ENCODE measurements at places on chromosomes 16 and 17.

- no peak for DNase-seq
These were observed 84.8 kb downstream of the GLG1 start for GRCh38 chr16:74522160-74522559.

GRCh38 chr17:44970136-44970741 lies 2.1 kb upstream of the C1QL1 start:
- DNase-seq = peak; percentile 24

- DNase-seq = no peak
These were observed 56.6 kb upstream of the CCL2 start for GRCh38 chr17:34198519-34198918.

- DNase-seq = no peak
These were observed 269.3 kb upstream of the TBX2 start for GRCh38 chr17:61130330-61130729.

DNA sequence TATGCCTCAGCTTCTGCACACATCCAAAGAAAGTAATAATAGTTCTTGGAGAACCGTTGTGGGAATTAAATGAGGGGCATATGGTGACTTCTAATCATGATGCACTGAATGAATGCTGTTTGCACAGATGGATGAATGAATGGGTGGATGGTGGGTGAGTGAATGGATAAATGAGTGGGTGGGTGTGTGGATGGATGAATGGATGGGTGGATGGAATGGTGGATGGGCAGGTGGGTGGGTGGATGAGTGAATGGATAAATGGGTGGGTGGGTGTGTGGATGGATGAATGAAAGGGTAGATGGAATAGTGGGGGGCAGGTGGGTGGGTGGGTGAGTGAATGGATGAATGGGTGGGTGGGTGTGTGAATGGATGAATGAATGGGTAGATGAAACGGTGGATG lies 44.9 kb upstream of the FOXF1 start:
- DNase-seq = no peak

DNA sequence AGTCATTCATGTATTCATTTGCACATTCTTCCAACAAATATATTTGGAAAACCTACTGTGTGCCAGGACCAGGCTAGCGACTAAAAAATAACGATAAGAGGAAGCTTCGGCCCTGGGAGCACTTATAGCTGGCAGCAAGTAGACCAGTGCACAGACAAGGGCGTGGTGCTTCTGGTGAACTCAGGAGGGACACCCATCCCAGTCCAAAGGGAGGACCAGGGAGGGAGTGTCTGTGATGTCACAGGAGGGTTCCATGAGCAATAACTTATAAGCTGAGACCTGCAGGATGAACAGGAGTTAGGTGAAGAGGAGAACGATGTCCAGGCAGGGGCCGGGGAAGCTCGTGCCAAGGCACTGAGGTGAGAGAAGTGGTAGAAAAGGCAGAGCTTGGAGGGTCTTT lies 17.4 kb upstream of the PHOSPHO1 start:
- no peak for DNase-seq

DNA sequence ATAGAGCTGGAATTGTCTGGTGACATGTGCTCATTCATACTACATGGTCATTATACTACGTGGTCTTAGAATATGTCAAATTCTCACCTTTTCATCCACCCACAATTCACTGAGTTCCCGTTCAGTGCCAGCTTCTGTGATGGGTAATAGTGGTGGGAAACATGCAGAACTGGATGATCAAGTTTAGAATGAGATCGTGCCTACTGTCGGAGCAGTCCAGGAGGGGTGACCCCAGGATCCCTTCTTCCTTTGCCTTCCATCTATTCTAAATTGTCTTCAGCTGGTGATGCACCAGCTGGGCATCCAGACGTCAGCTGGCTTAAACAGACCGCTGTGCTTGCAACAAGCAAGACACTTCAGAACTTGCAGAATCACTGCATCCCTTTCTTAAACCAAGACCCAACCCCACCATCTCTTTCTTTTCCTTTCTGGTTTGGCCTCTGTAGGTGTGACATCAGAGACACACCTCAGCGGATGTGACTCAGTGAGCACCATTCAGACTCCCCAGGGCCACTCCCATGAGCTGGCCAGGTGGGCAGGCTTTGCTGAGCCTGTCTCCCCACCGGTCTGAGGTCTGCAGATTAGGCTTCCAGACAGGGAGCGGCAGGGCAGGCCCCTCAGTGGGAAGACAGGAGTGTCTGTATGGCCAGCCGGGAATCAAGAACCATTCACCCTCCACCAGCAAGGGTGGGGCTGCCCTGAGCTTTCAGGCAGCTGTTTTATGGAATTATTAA lies 18.1 kb downstream of the C17orf100 start:
- no peak for DNase-seq

GRCh38 chr17:5942687-5943086 lies 127.5 kb upstream of the WSCD1 start:
- DNase-seq = no peak

DNA sequence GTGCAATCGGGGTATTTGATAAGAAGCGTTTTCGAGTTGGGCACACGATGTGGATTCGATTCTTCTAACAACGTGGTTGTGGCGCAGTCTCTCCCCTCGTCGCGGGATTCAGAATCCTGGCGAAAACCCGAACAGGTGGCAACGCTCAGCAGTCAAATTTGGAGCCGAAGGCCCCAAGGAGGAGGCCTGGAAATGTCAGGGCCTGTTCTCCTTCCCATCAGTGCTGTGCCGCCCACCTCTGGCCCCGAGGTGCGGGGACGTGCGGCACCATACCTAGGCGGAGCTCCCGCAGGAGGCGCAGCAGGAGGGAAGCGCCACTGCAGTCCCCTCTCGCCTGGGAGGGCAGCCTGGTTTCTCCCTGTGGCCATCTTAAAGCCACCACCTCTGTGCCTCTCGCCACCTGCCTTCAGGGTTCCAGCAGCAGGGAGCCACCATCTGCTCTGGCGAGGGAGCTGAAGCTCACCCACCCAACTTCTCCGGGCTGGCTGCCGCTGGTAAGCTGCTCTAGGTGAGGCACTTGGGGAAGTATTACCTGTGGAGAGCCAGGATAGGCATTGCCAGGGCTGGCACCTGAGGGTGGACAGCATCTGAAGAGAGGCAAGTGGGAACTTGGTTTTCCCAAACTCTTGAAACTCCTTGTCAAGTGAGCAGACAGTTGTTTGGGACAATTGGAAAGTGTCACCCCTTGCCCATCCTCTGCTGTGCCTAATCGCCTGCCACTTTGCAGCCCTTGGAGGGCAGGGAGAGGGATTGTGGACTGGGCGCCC lies 2.6 kb upstream of the AATF start:
- no peak for DNase-seq

- no peak for DNase-seq
These were observed 272.7 kb downstream of the SOX9 start for GRCh38 chr17:72393553-72393952.

GRCh38 chr16:19138601-19139000 lies 24.8 kb downstream of the ITPRIPL2 start:
- DNase-seq = no peak

DNA sequence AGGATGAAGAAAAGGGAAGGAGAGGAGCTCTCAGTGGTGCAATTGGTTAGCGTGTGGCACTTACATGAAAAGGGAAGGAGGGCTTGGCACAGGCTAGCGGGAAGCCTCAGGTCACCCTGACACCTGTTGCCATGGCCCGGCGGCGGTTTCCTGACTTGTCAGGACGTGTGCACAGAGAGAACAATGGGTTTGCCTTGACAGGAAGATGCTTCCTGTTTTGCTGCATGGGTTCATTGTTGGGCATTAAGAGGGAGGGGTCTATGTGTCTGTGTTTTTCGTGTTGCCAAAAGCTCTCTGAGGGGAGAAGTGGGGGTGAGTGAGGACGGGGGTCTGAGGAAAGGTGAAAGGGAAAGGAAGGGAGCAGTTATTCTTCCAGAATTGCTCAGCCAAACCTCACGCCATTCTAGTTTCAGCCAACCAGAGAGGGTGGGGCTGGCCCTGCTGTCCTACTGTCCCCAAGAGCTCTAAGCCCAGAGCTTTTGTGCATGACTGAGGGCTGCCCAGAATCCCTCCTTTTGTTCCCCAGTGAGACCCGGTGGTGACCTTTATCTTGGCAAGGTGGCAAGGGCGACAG lies 17.1 kb upstream of the CCR7 start:
- no peak for DNase-seq

DNA sequence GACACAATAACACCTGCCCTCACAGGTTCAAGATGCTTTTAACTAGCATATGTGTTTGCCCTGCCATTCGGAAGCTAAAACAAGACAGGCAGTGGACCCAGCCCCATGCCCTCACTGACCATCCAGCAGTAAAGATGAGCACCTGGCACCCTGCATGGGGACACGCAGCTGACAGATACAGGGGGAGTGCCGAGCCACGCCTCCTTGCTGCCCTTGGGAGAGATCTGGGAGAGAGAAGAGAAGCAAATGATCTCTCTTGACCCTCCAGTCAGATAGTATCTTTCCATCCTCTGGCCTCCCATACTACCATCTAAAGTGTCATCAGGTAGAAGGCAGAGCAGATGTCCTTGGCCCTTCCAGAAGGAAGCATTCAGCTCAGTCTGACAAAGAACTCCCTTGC lies 40.6 kb upstream of the MYOCD start:
- no peak for DNase-seq

DNA sequence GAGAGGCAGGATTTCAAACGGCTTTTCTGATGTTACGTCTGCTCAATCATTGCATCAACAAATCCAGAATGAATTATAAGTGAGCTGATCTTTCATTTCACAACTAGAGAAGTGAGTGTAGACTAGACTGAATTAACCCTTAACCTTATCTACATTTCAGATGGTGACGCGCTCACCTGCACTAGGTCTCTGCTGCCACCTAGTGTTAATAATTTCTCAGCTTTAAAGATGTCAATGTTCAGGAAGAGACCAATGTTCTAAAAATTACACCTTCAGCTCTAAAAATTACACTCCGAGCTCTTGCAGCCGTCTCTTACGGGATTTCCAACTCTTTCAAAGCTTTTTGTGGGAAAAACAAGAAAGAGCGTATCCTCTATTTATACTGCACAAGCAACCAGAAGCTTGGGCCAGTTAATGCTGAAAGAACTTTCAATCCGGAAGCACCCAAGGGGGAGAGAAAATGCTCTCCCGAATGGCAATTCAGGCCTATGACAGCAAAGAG lies 88.2 kb upstream of the FA2H start:
- DNase-seq = no peak

DNA sequence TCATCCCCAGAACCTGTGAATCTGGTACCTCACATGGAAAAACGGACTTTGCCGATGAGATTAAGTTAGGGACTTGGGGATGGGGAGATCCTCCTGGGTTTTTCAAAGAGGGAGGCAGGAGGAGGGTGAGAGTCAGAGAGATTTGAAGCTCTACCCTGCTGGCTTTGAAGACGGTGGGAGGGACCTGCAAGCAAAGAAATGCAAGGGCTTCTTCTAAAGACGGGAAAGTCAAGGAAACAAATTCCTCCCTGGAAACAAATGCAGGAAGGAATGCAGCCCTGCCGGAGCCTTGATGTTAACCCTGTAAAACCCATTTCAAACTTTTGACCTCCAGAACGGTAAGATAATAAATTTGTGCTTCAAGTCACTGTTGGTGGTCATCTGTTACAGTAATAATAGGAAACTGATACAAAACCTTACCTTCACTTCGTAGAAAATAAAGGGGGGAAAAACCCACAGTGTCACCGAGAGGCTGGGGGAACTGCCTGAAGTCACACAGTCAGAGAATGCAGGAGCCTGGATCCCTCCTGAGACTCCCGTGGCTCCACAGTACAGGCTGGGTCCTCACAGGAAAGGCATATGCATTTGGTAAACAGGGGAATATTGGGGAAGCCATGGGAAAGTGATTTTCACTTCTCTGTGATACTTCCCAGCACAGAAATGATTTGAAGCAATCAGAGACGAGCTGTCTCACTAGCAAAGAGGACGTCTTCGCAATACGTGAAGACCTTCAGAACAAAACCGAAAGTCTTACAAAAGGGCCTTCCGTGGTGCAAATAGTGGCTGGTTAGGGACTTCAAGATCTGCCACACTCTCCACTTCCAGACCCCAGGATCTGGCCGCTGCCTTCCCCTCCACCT lies 58.9 kb upstream of the CLEC3A start:
- DNase-seq = no peak

DNA sequence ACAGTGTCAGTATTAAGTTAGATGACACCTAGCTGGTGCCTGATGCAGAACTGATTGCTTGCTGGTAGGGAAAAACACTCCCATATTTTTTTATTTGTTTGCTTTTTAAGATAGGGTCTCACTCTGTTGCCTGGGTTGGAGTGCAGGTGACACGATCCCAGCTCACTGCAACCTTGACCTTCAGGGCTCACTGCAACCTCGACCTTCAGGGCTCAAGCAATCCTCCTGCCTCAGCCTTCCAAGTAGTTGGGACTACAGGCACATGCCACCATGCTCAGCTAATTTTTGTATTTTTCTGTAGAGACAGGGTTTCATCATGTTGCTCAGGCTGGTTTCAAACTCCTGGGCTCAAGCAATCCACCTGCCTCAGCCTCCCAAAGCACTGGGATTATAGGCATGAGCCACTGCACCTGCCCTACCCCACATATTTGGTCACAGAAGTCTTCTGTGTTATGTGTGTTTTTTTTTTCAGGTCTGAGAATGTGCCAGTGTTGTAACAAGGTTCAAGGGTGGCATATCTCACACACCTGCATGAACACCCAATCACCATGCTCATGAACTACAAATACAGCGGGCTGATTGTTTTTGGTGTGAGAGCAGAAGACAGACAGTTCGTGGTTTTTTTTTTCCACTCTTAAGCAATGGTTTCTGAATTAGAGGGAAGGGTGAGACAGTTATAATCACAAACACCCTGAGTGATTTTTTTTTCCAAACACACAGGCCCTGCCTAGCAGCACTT lies 22.8 kb downstream of the SPAG9 start:
- DNase-seq = no peak

DNA sequence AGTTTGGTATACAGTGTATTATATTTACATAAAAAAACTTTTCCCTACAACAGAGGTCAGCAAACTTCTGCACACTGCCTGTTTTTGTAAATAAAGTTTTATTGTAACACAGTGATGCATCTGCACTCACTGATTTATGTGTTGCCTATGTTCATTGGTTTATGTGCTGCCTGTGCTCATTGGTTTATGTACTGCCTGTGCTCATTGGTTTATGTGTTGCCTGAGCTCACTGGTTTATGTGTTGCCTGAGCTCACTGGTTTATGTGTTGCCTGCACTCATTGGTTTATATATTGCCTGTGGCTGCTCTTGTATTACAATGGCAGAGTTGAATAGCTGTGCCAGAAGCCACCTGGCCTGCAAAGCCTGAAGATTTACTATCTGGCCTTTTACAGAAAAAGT lies 81.6 kb downstream of the MYH11 start:
- no peak for DNase-seq

DNA sequence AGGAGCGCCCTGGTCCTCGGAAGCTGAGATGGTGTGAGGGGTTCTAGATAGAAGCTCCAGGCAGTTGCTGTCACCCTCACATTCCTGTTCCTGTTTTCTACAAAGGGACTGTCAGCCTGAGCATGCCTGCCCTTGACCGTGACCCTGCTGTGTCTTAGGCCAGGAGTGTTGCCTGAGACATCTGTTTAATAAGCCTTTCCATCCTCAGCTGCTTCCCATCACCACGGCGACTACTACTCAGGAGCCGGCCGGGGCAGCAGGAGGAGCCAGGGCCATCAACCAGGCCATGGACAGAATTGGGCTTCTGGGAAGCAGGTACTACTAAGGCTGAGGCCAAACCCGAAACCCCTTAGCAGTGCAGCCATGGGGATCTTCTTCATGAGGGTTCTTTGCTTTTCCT lies 151.4 kb downstream of the KATNIP start:
- DNase-seq = no peak

GRCh38 chr17:51322390-51323029 lies 62.2 kb downstream of the UTP18 start:
- DNase-seq = no peak
